Endodermal cell (in vitro differentiated cells): ENCODE measurements at places on chromosomes 2 and 18.

GRCh38 chr2:176435729-176436128 lies 166.5 kb downstream of the MTX2 start:
- DNase-seq = no peak

DNA sequence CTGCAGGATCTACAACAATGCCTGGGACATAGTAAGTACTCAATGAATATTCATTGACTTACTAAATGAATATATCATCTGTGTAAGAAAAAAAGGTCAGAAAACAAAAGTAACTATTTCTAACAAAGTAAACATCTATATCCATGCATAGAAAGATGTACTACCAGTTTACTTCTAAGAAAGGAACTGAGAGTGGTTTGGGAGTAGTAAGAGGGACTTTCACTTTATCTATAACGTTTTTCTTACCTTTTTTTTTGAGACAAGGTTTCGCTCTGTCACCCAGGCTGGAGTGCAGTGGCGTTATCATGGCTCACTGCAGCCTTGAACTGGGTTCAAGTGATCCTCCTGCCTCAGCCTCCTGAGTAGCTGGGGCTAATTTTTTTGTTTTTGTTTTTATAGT lies 25.7 kb downstream of the DHX57 start:
- DNase-seq = no peak

GRCh38 chr2:202608142-202608852 lies 26.5 kb upstream of the FAM117B start:
- DNase-seq = no peak

- peak; percentile 85 for DNase-seq
Observed at GRCh38 chr2:74554820-74555531, 456 bp downstream of the DOK1 start.

GRCh38 chr2:36238106-36238505 lies 117.5 kb upstream of the CRIM1 start:
- no peak for DNase-seq

DNA sequence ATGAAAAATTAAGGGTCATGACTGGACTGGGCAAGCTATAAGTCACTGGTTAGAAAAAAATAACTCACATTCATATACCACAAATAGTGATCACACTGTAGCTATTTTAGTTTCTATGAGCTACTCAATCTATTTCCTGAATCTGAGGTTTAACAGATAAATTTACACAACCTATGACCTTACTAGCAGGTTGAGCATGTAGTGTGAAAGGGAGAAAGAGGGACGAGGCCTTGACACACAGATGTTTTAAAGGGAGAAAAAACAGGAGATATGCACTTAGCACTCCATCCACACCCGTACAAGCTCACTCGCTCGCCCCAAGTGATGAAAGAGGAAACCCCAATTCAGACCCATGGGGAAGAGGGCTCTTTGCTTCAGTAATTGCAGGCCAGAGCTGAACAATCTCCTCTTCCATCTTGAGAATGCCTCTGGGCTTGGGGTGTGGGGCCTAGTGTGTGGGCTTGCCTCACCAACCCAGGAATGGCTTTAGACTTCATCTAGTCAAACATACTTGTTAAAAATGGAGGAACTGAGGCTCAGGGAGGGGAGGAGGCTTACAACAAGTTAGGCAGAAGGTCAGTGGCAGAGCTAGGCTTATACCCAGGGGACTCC lies 10.7 kb downstream of the CYRIA start:
- DNase-seq = peak; percentile 22

- DNase-seq = no peak
Observed at GRCh38 chr2:141271346-141271745, 859.5 kb downstream of the LRP1B start.

DNA sequence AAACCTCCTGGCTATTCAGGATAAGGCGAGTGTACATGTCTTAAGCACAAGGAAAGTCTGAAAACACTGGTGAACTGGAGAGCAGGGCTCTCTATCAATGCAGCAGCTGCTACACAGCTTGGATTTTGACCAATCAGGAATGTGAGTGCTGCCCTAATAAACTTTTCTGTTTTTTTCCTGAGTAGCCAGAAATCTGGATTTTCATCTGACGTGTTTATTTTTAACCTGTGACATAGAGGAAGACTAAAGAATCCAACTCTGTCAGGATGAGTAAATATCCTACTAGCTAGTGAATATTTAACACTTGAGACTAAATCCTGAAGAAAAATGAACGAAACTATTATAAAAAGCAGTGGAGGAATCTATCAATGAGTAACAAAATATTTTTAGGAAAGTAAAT lies 1638.9 kb downstream of the LRP1B start:
- no peak for DNase-seq

DNA sequence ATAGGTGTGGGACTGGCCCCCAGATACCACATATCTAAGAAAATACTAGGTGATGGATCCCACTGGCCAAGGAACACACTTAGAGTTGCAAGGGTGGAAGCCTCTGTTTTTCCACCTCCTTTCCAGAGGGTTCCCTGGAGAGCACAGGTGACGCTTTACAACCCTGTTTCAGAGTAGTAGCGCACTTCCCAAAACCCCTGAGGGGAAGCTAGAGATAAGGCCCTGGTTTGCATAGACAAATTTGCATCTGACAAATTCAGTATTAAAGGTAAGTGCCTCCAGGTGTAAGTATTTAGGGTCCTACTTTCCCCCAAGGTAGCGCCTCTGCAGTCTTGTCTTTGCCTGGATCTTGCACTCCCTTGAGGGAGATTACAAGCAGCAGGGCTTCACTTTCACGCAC lies 474 bp upstream of the CERKL start:
- peak; percentile 59 for DNase-seq

- DNase-seq = no peak
Observed at GRCh38 chr2:47485751-47486300, 82.9 kb downstream of the MSH2 start.

DNA sequence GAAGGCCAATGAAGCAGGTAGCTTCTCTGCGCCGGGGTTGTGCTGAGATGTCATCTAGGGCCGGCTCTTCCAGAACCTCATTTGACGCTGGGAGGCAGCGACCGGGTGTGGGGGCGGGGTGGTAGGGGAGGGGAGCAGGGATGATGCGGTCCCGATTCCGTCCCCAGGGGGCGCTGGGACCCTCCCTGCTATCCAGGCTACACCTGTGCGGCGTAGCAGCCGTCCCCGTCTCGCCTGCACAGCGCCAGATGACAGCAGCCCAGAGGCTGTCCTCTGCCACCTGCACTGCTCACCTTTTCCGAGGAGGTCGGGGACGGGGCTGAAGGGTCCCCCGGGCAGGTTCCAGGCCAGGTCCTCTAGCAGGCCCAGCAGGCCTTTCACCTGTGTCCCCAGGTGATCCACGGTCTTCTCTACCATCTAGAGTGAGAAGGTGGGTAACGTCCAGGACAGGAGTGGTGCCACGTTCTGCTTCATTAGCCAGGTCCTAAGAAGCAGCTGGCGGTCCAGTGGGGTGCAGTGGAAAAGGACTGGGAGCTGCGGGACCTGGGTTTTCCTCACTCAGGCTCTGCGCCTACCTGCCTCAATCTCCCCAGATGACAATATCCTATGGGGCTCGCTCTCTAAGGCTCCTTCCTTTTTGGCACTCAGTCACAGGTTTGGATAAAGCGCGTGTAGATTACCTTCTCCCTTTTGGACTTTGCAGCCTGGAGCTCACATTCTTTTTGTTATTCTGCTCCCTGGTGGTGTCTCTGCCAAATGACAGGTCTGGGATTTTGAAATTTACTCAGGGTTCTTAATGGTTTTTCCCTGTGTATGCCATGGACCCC lies 56.0 kb upstream of the RAB6C start:
- DNase-seq = peak; percentile 95
